ENCODE measurements at places on chromosomes 7 and 10.
A peak's percentile ranks its signal among the peaks of the same experiment; 100 is the strongest.

DNA sequence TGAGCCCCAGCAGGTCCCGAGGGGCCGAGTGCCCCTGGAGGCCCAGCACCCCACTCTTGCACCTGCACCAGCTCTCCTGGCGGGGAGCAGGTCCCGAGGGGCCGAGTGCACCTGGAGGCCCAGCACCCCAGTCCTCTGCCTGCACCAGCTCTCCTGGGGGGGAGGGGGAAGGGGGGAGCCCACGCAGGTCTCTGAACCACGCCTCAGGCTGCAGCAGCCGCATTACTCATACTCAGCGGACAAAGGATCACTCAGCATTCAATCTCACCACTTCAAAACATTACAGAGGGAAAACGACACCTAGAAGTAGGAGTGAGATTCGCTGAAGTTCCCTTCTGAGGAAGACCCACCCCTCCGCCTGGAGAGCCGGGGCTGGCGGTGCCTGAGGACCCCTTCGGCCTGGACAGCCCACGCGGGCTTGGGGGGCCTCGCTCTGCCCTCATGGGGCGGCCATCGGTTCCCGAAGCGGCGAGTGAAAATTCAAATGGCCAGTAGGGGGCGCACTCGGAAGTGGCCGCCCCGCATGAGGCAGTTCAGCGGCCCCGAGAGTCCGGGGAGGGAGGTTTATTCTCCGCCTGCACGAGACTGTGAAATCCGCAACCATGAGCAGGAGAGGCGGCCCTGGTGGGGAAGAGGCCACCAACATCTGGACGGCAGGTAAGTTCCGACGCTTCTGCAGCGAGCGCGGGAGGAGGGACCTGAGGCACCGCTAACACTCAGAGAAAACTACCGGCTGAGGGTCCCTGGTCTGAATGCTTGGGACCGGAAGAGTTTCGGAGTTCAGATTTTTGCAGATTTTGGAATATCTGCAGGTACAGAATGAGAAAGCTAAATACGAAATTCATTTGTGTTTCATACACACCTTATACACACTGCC lies 1.1 kb upstream of the GPER1 start:
- DNase-seq: peak; percentile 58

DNA sequence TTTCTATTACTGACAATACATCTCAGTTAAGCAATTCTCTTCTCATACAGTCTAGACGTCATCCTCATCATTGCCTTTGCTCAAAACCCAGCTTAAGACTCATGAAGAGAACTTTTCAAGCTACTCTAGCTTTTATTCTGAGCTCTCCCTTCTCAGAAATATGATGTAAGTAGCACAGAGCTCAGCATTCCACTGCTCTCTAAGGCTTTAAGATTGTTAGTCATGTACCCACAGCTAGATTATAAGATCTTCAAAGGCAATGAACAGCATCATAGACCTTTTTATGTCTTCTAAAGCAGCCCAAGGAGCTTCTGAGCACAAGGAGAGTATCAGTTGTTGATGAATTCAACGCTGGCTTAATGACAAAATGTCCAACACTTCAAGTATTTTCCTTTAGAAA lies 119.3 kb downstream of the NRP1 start:
- peak; percentile 85 for DNase-seq

GRCh38 chr7:94445696-94446194 lies 51.0 kb downstream of the COL1A2 start:
- no peak for DNase-seq

DNA sequence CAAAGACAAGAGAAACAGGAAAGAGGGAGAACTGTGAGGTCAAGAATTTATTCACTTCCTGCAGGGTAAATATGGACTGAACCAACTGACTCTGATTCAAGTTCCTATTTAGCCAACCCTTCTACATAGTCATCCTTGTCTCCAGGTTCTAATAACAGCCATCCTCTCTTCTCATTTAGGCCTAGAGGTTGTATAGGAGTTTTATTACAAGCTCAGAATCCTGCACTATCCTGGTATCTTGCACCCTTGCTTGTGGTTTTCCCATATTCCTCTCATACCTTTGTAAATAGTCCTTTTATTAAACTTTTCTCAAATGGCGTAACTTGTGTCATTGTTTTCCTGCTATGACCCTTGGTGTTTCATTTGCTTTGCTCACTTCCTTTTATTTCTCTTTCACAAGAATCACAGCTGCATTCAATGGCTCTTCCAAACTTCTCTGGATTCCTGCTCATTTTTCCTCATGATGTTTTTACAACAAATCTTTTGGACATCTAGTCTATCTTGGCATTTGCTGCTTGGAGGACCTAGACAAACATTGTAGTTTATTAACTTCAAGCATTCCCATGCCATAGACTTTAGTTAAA lies 12.4 kb upstream of the OR2A5 start:
- DNase-seq: no peak

DNA sequence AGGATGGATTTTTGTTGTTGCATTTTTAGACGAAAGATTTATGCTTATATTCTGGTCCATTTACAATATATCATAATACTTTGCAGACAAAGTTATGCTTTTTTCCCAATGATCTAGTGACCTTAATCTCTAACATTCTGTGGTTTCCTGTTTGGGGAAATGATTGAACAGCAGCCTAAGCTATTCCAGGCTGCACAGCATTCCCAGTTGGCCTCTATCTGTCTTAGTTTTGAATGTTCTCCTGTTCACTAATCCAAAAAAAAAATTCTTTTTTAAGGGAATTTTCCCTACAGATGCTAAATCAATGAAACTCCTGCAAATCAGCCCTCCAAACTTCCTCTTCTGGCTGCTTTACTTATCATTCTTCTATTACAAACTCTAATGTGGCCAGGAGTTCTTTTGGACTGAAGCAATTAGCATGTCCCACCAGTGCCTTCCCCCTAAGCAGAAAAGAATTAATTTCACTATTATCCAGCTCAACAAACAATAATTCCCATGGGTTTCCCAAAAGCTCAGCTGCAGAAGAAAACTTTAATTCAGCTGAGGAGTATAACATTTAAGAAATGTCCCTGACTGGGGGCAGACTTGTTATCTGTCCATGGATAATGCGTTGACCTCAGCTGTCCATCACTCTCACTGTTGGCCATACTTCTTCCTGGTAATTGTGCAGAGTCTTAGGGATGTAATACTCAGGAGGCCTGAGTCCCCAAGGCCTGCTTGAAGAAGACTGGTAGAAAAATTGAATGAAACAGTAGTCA lies 81.9 kb upstream of the TRIL start:
- peak; percentile 74 for DNase-seq

GRCh38 chr10:132492323-132493025 lies 45.1 kb upstream of the INPP5A start:
- no peak for DNase-seq

DNA sequence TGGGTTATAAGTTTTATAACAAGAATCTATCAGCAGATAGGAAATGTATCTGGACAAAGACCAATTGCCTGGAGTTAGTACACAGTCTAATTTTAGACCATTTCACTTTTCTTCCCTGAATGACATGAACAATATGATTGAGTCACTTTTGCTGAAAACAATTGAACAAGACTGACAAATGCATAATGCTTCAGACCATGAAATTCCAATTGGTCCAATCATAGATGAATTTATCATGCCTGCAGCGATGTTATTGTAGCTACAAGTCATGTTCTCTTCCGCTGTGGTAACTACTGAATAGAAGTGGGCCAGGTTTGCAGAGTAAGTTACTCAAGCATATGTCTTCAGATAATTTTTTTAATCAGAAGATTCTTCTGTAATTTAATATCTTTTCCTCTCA lies 73.4 kb downstream of the VSTM2A start:
- DNase-seq: no peak

- no peak for DNase-seq
Observed at GRCh38 chr10:132958883-132959558, 16.7 kb upstream of the CFAP46 start.

DNA sequence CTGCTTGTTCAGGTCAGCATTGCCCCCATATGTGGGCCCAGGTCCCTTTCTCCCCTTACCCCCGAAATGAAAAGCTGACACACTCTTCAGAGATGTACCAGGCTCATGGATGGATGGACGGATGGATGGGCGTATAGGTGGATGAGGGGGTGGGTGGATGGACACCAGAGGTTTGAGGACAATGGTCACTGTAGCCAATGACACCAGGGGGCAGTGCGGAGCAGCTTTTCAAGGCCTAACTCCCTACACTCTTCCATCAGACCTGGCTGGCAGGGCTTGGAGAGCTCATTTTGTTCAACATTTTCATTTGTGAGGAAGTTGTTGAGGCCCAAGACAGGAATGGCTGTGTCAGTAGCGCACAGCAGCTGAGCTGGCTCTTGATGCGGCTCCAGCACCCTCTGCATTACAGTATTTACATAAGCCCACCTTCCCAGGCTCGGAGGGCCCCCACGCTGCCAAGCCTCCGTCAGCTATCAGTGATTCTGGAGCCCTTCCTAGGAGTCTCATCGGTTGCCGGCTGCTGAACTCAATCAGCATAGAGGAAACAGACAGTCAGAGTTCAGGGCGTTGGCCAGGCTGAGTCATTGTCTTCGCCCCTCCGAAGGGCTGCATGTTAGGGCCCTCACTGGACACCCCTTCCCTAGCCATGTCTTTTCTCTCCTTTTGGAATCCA lies 11.6 kb upstream of the FFAR4 start:
- peak; percentile 45 for DNase-seq

- DNase-seq: no peak
Observed at GRCh38 chr7:80932536-80932935, 13.7 kb upstream of the SEMA3C start.

DNA sequence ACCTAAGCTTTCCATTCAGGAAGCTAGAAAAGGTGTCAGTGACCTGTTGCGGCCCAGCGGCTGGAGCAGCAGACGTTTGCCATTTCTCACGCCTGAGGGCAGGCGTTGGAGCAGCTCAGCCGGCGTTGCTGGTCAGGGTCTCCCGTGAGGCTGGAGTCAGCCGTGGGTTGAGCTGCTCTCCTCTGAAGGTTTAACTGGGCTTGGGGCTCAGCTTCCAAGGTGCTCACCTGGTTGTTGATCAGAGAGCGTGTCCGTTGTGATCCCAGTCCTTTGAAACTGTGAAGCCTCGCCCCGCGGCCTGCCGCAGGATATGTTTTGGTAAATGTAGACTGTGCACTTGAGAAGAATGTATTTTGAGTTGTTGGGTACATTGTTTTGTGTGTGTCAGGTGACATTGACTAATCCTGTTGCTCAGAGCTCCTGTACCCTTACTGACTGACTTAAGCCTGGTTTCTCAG lies 20.6 kb upstream of the PWWP2B start:
- DNase-seq: no peak

- DNase-seq: peak; percentile 99
Observed at GRCh38 chr7:128755819-128756476, 16.8 kb downstream of the CALU start.

GRCh38 chr7:101235050-101235449 lies 2.6 kb downstream of the CLDN15 start:
- no peak for DNase-seq

DNA sequence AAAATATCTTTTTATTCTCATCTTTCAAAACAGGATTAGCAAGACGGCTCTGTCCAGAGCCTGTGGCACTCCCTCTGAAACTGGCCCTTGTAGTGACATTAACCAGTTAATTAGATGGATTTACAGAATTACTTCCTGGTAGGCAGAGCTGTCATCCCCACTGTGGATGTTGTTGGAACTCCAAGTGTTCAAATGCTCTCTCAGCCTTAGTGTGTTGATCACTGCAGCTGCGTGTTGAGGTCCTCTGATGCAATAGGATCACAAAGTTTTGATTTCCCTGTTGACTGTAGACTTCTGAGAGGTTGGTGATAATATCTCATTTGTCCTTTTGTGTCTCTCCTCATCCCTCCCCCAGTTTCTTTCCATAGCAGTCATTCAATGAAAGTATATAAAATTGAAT lies 117.3 kb upstream of the CDK6 start:
- DNase-seq: peak; percentile 9

- no peak for DNase-seq
Observed at GRCh38 chr7:106592282-106593027, 68.5 kb downstream of the CCDC71L start.

DNA sequence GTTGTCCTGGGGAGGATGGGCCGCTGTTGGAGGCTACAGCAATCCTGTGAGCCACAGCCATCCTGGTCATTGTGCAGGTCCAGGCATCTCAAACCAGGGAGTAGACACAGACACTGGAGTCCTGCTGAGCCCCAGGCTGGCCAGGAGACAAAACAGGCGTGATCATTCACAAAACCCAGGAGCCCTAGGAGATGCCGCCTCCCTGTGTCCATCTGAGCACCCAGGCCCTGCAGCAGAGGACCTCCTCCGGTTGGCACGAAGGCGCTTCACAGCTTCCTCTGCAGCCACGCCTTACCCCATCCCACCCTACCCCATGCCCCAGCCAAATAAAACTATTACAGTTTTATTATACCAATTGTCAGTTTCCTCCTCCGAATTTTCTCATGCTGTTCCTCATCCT lies 183.6 kb downstream of the PLXNA4 start:
- DNase-seq: no peak

GRCh38 chr7:149409895-149410294 lies 51.0 kb downstream of the ZNF777 start:
- DNase-seq: no peak

- no peak for DNase-seq
Observed at GRCh38 chr7:47529405-47529804, 52.5 kb downstream of the TNS3 start.

- no peak for DNase-seq
Observed at GRCh38 chr10:71042216-71042615, 153.9 kb upstream of the PCBD1 start.

DNA sequence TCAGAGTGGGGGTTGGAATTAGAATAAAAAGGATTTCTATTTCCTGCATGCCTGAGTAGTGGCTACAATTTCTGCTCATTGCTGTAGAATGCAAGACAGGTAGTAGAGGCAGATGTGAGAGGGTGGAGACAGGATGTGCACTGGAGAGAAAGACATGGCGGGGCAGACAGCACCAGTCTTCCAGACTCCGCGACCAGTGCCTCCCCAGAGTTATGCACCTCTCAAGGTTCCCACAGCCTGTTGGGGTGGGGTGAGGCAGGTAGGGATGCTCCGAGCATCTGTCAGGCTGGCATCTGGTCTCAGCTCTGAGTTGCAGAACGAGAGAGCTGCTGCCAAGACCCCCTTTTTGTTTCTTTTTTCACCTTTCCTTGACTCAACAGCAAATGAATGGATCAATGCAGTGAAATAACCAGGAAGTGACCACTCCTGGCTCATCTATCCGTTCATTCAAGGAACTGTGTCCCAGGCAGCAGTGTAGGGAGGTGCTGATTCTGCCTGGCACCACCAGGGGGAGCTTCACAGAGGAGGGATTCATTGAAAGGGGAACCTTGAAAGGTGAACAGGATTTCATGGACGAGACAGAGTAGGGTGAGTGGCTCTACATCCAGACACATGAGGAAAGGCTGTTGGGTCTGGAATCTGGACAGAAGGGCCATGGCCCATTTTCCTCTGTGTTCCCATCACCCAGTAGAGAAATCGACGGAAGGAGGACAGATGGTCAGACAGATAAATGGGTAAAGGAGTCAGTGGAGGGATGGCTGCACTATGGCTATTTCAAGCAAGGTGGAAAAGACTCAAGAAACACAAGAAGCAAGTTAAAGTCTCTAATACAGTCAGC lies 17.2 kb upstream of the SLC18A3 start:
- DNase-seq: peak; percentile 47

DNA sequence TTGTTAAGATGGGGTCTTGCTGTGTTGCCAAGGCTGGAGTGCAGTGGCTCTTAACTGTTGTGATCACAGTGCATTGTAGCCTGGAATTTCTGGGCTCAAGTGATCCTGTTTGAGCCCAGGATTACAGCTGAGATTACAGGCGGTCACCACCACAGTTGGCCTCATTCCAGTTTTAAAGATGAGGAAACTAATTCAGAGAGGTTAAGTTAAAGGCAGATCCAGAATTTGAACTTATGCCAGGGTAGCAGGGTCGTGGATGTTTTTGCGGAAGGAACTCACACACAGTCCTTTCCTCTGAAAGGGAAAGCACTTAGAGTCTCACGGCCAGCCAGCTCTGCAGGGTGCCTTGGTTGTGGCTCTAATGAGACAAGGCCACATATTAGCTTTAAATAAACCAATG lies 84.7 kb downstream of the MMRN2 start:
- DNase-seq: no peak

Data from AG10803 (cell line).